ENCODE measurements at places on chromosomes 2 and 18.
A peak's percentile ranks its signal among the peaks of the same experiment; 100 is the strongest.

DNA sequence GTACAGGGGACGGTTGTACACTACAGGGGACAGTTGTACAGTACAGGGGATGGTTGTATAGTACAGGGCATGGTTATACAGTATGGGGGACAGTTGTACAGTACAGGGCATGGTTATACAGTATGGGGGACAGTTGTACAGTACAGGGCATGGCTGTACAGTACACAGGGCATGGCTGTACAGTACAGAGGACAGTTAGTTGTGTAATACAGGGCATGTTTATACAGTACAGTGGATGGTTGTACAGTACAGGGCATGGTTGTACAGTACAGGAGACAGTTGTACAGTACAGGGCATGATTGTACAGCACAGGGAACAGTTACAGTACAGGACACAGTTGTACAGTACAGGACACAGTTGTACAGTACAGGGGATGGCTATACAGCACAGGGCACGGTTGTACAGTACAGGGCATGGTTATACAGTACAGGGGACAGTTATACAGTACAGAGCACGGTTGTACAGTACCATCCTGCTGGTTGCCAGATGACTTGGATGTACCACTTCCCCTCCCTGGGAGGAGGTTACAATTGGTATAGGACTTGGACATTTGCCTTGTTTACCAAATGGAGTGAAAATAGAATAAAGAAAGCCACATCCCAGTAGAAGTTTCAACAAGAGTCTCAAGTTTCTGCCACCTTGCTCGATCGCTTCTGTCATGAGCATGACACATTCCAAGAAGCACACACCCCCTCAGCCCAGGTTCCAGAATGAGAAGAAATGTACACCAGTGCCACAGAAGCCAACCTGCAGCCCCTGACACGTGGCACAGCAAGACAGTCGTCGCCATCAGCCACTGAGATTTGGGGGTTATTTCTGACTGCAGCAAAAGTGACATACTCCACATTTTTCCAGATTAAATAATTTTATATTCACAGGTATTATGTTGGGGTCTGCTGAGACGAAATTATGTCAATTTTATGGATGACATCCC lies 16.0 kb downstream of the CYRIA start:
- DNase-seq: no peak

GRCh38 chr2:189413249-189413648 lies 28.0 kb upstream of the WDR75 start:
- no peak for DNase-seq

DNA sequence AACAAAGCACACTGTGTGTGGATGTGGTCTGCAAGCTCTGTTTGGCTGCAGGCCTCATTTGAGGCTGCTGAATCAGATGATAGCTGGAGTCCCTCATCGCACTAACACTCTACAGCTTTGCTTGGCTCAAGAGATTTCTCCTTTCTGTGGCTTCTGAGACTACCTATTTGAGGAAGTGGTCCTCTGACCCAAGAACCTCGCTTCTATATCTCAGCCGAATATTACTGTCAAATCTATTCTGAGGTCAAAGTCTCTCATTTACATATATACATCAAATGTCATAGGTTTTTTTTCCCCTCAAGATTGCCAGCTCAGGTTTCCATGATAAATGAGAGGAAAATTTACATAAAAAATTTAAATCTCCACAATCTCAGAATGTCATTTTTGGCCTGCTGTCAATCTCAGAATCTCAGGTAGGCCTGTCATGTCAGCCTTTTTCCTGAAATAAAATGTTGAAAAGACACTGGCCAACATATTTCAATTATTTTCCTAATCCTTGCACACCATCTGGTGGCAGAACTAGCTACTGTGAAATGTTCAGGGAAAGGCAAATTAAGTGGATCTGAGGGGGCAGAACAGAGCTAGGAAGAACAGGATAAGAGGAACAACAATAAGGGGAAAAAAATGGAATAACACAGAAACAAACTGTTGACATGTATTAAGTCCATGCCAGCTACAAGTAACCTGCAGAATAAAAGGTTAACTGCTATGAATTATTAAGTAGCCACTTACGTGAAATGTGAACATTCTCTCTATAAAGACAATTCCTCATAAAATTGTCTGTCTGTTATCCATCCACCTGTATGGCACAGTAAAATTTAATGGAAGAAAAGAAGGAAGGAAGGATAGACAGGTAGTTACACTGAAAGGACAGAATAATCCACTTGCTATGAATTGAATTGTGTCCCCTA lies 39.3 kb downstream of the AP1S3 start:
- no peak for DNase-seq

DNA sequence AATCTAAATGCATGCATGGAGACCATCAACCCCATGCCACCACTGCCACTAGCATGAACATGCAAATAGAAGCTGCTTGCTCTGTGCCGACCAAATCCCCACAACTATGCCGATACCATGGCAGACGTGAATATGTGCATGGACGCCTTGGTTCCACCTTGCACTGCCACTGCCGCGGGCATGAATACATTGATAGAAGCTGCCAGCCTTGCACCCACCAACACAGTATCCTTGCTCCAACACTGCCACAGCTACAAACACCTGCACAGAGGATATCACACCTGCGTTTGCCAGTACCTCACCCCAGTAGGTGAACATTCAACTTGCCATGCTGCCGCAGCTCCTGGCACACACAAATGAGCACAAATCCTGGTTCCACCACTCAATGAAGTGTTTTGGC lies 527.4 kb upstream of the REG3G start:
- DNase-seq: no peak

GRCh38 chr18:45084206-45084605 lies 403.5 kb downstream of the SETBP1 start:
- no peak for DNase-seq

DNA sequence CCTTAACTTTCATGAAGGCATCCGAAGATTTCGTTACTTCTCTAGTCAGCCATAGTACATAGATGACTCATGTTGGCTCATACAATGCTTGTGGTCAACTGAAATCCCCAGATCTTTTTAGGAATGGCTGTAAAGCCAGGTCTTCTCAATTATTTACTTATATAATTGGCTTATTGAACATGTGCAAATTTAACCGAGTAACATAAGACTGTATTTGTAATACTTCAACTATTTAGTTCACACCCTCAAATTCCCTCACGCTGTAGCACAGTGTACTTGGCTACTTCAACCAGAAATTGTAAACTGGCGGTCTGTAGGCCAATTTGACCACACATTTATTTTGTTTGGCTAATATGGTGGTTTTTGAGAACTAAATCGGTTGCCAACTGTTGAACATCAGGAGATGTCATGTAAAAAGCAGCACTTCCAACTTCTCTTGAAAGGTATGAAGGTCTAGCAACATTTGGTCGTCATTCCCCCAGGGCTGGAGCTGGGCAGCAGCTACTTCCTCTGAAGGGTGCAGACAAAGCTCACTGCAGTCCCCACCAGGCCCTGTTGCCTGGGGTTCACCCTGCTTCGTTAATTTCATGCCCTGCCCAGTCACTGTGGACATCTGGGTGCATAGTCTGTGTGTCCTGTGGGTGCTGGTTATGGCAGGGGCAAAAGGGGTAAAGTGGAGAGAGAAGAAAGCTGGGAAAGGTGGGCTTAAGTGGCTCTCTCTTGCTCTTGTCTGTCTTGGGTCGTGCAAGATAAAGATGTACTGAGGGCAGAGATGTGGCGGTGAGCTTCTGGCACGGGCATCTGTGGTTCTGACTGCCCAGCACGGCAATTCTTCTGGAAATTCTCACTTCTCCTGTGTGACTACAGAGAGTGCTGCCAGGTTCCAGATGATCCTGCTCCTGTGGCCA lies 3.2 kb upstream of the SH3RF3 start:
- no peak for DNase-seq

DNA sequence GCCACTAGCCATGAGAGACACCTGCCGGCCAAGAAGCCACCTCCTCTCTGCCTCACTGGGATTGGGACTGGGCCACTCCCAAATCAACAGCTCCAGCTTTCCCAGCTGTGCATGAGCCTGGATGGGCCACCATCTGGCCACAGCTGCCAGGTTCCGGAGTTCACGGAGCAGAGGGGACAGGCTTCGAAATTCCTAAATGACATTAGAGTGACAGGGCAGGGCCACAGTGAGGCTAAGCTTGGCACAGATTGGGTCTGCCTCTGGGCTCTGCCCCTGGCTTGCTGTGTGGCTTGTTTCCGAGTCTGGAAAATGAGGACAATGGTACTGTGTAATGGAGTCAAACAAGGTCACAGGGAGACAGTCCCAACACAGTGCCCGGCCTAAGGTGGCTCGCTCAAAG lies 6.5 kb downstream of the DIPK1C start:
- no peak for DNase-seq

DNA sequence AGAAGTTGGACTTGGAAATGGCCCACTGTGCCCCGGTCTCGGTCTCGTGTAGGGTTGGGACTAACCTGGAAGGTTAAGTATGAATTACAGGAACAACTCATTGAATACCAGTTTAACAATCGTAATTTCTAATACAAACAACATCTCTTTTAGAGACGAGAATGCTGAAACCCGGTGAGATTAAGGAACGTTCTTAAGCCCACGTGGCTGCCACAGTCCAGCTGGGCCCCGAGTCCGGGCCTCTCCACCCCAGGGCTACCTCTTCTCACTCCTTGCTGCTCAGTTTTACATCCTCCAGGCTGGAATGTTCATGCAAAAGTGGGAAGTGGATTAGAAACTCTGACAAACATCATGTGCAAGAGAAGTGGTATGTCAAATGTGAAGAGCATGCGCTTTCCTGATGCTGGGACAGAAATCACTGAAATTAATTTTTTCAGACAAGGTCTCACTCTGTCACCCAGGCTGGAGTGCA lies 29.4 kb downstream of the NGEF start:
- no peak for DNase-seq

GRCh38 chr2:236629961-236630872 lies 60.6 kb downstream of the ACKR3 start:
- DNase-seq: no peak

DNA sequence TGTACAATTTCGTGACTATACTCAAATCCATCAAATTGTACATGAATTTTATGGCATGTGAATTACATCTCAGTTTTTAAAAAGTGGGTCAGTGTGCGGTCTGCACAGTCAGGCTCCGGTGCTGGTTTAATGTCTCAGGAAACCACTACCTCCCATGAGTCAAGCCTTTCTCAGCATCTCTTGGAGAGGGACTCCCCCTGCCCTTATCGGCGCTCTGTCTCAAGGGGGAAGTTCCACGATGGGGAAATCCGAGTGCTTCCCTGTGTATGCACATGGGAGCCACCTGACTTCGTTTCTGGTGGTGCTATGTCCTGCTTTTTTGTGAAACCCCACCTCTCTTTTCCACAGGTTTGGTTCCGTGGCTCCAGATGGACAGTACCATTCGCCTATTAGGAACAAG lies 72.5 kb downstream of the ACOXL start:
- DNase-seq: peak; percentile 42

DNA sequence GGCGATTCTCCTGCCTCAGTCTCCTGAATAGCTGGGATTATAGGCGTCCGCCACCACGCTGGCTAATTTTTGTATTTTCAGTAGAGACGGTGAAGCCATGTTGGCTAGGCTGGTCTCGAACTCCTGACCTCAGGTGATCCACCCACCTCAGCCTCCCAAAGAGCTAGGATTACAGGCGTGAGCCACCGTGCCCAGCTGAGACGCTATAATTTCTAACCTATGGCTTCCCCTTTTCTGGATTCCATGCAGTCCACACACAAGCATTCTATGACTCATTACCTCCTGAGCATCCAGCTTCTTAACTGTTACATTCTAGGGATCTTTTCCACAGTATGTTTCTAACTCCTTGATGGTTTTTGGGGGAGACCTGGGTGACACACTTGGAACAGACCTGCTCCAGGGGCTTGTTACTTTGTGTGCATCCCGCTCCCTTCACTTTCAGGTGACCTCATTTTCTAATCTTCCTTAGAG lies 11.8 kb upstream of the KCMF1 start:
- DNase-seq: no peak

DNA sequence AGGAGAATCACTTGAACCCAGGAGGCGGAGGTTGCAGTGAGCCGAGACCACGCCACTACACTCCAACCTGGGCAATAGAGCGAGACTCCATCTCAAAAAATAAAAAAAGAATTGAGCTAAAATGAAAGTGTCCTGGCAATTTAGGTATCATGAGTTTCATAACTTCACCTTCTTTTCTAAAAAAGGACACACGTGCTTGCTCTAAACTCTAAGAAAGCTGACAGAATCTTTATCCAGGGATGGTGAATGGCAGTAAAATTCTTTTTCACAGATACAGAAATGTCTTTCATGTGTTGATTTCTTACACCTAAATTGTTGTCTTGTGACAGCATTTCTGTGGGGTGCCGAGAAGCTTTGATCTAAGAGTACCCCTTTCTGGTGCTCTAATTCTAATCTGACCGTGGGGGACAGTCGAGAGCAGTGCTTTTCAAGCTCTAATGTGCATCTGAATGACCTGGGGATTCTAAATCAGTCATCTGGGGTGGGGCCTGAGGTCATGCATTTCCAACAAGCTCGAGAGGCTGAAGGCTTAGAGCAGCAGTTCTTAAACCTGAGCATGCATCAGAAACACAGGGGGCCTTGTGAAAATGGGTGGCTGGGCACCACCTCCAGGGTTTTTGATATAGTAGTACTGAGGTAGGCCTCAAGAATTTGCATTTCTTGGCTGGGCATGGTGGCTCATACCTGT lies 42.1 kb upstream of the REL start:
- no peak for DNase-seq

DNA sequence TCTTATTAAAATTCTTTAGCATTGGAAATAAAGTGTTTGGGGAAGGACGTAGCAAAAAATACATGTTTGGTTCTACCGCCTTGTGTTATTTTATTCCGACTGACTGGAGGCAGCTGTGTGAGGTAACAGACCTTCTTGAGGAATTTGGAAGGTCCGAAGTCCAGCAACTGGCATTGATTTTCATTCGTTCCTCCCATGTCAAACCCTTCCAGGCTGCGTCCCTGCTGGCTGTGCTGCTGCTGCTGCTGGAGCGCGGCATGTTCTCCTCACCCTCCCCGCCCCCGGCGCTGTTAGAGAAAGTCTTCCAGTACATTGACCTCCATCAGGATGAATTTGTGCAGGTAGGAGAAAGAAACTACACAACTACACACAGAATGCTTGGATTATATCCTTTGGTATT lies 21.8 kb downstream of the CNDP1 start:
- DNase-seq: no peak

- no peak for DNase-seq
Observed at GRCh38 chr2:125634662-125635061, 1021.3 kb upstream of the GYPC start.

DNA sequence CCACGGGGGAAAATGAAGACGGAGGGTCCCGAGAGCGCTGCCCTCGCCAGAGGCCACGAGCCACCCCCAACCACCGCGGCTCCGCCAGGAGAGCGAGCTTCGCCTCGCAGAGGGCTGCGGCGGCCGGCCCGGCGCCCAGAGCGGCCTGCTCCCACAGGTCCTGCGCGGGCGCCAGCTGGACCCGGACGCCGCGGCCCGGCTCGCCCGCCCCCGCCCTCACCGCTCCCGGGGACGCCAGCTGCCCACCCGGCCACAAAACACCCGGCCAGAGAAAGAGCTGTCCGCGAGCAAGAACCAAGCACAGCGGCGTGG lies 709 bp downstream of the PTPN2 start:
- DNase-seq: no peak

- no peak for DNase-seq
Observed at GRCh38 chr18:49441338-49441938, 19.0 kb downstream of the DYM start.
